ENCODE measurements at places on chromosomes 5 and 9.

- no peak for DNase-seq
These were observed 178.5 kb upstream of the SLC24A2 start for GRCh38 chr9:19967216-19967887.

GRCh38 chr9:97109194-97109811 lies 70.4 kb upstream of the CTSV start:
- no peak for DNase-seq

- DNase-seq = no peak
These were observed 8.8 kb upstream of the LCP2 start for GRCh38 chr5:170306381-170306831.

- no peak for DNase-seq
These were observed 10.9 kb upstream of the MCCC2 start for GRCh38 chr5:71576241-71576640.

DNA sequence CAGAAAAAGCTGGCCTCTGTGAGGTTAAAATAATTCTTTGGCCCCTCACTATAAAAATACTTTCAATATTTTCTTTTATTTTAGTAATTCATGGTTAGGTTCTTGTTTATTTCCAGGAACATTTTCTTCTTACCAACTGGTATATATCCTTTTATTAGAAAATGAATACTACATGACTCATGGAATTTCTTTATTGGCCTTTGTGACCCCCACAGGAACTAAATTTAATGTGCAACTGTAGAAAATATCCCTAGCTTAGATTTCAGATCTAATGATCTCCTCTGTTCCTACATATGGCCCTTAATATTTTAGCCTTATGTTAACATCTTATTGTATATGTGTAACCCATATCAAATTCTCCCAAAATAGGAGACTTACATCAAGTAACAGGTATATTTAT lies 429.9 kb downstream of the NR2F1-AS1 start:
- no peak for DNase-seq

GRCh38 chr5:77984587-77984986 lies 208.4 kb upstream of the TBCA start:
- no peak for DNase-seq

All from SJSA1 (cell line).